ENCODE measurements at places on chromosomes 3 and 15.
A peak's percentile ranks its signal among the peaks of the same experiment; 100 is the strongest.

- DNase-seq = no peak
These were observed 7.8 kb upstream of the KIF7 start for GRCh38 chr15:89662893-89663626.

DNA sequence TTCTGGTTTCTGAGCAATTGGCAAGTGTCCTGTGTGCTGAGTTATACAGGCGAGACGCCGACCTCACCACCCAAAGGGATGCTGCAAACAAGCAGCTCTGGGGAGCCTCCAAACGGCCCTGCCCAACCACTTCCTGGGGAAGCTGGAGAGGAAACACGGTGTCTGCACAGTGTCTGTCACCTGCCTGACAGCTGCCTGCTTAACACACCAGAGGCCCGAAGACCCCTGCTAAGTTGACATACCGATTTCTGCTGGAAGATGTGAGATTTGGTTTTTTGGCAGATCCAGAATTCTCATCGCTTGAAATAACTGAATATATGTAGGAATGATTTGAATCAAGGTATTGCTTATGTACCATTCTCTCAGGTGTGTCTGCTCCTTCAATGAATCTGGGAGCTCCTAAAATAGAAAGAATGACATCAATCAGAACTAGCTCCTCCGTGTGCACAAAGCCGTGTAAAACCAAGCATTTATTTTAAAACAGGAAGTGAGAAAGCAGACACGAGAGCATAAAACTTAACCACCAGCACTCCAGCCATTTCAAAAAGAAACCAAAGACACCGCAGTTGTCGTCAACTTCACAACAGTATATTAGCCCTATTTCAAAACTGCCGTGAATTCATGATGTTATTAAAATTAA, 27.2 kb downstream of the LRRC2 start:
- no peak for DNase-seq

DNA sequence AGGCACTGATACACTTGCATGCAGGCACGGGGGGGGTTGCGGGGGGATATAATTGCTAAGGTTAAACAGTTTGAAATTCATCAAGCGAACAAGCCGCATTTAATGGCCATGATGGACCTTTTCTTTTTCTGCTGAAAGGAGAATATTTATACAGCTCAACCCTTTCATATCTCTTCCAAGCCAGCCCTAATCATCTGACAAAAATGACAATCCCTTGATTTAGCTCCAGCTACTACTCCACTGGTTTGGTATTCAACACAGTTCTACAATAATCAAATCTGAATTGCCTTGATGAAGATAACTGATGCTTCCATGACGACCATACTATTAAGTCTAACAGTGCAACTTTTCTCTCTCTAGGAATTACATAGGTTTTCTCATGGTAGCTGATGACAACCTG, 374.9 kb downstream of the PLCL2 start:
- no peak for DNase-seq

- no peak for DNase-seq
These were observed 10.7 kb downstream of the H1-8 start for GRCh38 chr3:129553719-129554118.

GRCh38 chr3:23574822-23575315, 230.9 kb upstream of the UBE2E1 start:
- DNase-seq = no peak

DNA sequence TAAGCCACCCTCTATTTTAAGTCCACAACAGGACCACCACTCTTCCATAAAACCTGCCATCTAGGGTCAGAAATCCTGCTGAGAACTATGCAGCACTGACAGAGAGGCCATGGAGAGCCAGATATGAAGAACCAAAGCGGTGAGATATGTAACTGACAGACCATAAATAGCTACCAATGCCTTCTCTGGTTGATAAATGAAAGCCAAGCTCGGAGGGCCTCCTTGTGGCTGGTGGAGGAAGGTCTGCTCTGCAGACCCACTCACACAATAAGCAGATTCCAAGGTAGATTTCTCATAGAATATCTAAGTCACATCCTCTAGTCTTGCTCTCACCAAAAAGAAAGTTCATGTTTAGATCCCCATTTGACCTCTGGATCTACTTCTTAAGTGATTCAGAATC, 38.9 kb downstream of the RYK start:
- DNase-seq = peak; percentile 46
